ENCODE measurements at places on chromosomes 4 and X. TPM values are rescaled to one million over a fixed set of nuclear protein-coding genes. Genes with fewer than 3 reads are reported as not detected.

DNA sequence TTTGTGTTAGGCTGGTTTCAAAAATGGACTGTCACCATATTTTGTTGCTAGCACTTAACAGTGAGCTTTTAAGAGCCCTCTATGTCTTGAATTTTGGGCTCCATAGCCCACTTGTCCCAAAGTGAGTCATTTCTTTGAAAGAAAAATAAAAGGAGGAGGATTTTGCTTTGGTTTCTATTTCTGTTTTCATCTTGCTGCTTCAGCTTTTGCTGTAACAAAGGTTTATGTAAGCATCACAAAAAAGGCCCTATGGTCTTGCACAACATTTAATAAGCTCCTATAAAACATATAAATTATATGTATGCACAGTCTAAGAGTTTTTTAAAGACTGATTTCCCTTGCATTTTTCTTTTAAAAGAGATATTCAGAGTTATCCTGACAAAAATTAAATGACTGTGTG is 105.2 kb downstream of the PHOX2B start:
- no peak for DNase-seq

DNA sequence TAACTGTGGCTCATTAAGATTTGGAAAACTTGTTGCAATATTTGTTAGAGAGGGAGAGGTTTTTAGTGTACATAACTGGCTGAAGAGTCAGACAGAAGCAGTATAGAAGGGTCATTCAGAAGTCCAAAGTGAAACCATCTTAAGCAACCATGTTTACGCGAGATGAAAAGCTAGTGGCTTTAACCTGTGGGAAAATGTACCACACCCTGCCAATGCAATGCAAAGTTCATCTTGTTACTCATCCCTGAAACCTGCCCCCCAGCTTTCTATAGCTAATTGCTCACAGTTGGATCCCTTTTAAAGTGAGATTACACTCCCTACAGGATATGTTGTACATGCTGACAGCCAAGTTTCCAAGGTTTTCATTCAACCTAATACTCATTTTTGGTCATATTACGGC is 96.7 kb upstream of the RAPGEF2 start:
- no peak for DNase-seq

- no peak for DNase-seq
These were observed 33.0 kb upstream of the HMX1 start for GRCh38 chr4:8904666-8905065.

GRCh38 chrX:153782313-153782712 is 1.5 kb downstream of the SRPK3 start:
- no peak for DNase-seq

DNA sequence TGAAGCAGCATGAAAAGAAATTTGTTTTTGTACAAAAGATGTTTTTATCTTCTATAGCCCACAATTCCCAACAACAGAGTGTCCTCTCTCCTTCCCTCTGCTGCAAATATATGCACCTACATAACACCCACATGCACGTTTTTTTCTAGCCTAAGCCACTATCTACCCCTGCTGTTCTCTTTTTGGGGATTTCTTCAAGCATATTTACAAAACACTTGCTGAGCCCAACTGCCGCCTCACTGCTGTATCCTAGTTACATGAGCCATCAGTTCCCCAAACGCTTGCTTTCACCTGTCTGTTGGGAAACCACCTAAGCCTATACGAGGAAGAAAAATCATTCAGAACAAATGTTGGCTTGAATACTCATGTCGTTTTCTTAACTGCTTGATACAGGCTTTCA is 127.2 kb downstream of the CHRNA9 start:
- DNase-seq = no peak

- peak; percentile 69 for DNase-seq
These were observed 113.8 kb upstream of the WDR17 start for GRCh38 chr4:175951794-175952193.

GRCh38 chrX:40867352-40867751 is 132.0 kb upstream of the MED14 start:
- DNase-seq = peak; percentile 51

- DNase-seq = no peak
These were observed 26.1 kb upstream of the IGFBP7 start for GRCh38 chr4:57136281-57136680.

DNA sequence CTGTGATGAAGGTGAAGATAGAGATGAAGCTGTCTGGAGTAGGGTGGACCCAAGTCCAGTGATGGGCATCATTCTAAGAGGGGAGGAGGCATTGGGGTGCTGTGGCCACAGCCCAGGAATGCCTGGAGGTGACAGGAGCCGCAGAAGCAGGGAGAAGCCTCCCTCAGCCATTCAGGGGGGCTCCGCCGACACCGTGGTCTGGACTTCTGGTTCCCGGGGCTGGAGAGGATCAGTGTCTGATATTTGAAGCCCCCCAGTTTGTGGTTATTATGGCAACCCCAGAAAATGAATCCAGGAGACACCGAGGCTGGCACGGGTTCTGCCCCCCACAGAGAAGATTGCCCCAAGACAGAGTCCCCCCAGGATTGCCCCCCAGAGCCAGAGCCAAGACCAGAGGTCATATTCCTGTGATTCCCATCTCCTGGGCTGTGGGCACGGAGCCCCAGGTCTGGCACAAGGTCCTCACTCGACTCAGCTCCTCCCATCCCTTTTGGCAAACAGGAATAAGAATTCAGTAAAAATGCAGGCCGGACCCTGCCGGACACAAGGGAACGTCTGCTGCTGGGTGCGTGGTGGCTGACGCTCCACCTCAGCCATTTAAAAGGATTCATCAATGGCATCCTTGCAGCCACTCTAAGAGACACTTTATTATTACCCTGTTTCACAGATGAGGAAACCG is 116.6 kb downstream of the CPZ start:
- no peak for DNase-seq

- no peak for DNase-seq
These were observed 6.2 kb upstream of the CTBP1 start for GRCh38 chr4:1255151-1255550.

GRCh38 chr4:108937066-108937465 is 174.2 kb upstream of the ETNPPL start:
- no peak for DNase-seq

GRCh38 chr4:170697045-170697444 is 607.3 kb upstream of the AADAT start:
- no peak for DNase-seq

GRCh38 chrX:139850968-139851367 is 81.9 kb downstream of the ATP11C start:
- DNase-seq = no peak

DNA sequence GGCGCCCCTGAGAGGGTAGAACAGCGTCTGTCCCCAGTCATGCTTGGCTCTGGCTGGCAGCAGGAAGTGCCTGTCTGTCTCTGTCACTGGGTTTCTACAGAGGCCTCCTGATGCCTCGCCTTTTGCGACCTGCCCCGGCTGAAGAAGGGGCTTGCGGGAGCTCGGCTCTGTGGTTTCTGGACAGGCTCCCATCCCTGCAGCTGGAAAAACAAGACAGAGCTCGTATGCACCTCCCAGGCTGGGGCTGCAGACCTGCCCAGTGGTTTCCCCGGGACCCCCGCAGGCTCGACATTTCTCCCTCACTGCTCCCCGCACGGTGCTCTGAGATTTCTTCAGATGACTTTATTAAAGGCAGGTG is 57.0 kb upstream of the SORCS2 start:
- no peak for DNase-seq

DNA sequence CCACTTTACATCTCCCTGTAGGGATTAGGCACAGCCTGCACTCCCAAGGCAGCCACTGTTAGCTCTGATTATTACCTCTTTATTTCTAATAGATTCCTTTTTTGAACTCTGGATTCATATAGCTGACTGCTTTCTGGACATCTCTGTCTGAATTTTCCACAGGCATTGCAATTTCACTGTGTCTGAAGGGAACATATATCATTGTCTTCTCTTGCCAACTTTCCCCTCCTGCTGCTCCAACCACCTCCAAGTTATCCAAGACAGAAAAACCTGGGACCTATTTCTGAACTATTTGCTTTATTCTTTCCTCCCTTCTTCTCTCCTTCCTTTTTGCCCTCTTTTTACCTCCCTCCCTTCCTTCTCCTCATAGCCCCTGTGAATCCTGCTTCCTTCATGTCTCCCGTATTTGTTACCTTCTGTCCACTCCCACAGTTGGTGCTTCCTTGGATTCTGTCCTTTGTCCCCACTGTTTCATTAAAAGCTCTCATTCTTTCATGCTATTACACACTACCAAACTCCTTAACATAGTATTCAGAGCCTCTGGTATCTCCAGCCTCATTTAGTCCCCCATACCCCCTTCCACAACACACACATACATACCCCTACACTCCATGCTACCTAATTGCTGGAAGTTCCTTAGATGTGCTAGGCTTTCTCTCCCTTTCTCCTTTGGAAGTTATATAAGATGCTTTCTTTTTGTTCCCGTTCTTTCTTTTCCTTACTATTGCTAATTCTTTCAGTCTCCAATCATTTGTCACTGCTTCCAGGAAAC is 34.7 kb downstream of the FGF2 start:
- no peak for DNase-seq

GRCh38 chrX:39152106-39152649 is 350.9 kb downstream of the MID1IP1 start:
- peak; percentile 20 for DNase-seq

DNA sequence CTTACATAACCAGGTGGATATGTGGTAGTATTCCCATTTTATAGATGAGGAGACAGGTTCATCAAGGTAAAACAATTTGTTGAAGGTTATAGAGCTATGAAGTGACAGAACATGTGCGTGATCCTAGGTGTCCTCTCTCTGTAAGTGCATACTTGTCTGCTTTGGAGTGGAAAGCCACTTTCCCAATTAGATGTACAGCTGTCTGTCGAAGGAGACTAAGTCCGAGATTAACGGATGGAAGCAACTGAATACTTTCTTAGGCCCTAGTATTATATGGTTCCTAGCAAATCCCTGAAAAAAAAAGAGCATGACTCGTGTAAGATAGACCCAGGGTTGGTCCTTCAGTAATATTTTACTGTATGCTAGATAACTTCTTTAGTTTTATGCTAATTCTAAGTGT is 19.7 kb downstream of the TMEM131L start:
- DNase-seq = no peak

- no peak for DNase-seq
These were observed 629.1 kb upstream of the ATOH1 start for GRCh38 chr4:93199492-93199891.

- no peak for DNase-seq
These were observed 78.8 kb downstream of the NHS start for GRCh38 chrX:17453788-17454187.

GRCh38 chr4:38046727-38047489 is 86.7 kb downstream of the PTTG2 start:
- DNase-seq = no peak

DNA sequence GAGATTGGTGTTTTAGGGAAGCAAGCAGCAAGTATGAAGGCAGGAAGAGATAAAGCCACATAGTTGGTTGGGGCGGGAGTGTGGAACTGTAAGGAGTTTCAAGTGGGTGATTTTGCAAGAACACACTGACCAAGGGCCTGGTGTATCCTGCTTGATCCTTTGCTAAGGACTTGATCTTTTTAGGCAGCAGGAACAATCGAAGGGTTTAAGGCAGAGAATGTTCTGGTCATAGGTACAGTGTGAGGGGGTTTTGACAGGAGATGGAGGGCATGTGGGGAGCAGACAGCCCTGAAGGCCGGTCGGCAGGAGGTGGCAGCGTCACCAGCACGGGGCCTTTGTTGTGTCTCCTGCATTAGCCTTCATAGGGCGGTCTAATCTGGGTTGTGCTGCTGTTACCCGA is 54.7 kb downstream of the FAM193A start:
- DNase-seq = no peak

- no peak for DNase-seq
These were observed 40.6 kb downstream of the ARHGAP10 start for GRCh38 chr4:147772459-147772969.

DNA sequence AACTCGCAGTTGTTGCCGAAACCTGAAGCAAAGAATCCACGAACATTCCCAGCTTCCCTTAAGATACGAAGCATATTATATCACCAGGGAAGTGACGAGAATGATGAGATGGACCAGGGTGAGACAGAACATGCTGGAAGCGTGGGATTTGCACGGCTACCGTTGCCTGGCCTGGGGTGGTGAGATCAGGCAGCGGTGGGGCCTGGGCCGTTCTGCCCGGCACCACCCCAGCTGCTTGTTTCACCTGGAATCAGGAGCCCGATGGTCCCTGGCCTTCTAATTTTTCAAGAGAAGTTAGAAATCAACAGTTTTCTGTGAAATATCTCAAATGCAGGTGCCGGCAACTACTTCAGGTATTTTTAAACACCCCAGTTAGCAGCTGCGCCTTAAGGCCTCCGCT is 5.7 kb downstream of the CLDN22 start:
- DNase-seq = no peak

DNA sequence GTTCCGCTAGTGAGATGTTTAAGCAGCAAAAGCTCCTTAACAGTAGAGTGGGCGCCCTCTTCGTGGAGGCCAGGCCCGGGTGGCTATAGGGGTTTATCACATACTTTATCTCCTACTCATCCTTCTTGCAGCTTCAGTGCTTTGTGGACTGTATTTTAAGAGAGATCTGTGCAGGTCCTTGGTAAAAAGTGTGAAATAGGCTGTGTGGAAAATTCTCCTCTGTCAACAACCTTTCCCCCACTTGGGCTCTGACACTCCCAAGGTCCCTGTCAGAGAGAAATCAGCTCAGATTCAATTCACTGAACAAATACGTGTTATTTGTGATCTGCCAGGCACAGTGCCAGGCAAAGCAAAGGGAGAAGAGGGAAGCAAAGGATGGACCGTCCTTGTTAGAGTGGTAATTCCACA is 214.3 kb upstream of the PPARGC1A start:
- DNase-seq = peak; percentile 23

DNA sequence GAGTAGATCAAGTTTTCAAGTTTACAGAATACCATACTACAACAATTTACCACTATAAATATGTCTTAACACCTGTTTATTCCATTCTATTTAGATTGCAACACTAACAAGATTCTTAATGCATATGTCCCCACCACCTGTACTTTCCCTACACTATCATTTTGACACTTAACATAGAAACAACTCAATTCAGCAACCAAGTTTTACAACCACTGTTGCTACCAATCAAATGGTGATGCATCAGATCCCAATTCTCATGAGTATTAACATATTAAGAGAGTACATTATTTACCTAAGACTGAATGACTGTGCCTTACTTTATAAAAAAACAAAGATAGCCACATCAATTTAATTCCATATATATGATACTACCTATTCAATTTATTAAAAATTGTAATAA is 49.4 kb downstream of the EIF4E start:
- DNase-seq = no peak

The SPACA5 gene
- total RNA-seq = not detected

The MAP7D2 gene
- total RNA-seq = 5.2 TPM

The KCNIP4 gene
- 3.3 TPM for total RNA-seq

The ATP1B4 gene
- not detected for total RNA-seq

The PKD2 gene
- total RNA-seq = 38.4 TPM

The SH2D1A gene
- total RNA-seq = 1.0 TPM

The PDGFRA gene
- 51.5 TPM for total RNA-seq

The UBE2D3 gene
- total RNA-seq = 257 TPM

The TEX13C gene
- not detected for total RNA-seq

The HNRNPH2 gene
- total RNA-seq = 62.1 TPM

The PDLIM3 gene
- 85.5 TPM for total RNA-seq

The SPIN2B gene
- 10.2 TPM for total RNA-seq

The ZNF157 gene
- 0.29 TPM for total RNA-seq

The SOWAHB gene
- total RNA-seq = 11.7 TPM

The FOXR2 gene
- not detected for total RNA-seq
